ENCODE measurements at places on chromosomes 12 and 14.

DNA sequence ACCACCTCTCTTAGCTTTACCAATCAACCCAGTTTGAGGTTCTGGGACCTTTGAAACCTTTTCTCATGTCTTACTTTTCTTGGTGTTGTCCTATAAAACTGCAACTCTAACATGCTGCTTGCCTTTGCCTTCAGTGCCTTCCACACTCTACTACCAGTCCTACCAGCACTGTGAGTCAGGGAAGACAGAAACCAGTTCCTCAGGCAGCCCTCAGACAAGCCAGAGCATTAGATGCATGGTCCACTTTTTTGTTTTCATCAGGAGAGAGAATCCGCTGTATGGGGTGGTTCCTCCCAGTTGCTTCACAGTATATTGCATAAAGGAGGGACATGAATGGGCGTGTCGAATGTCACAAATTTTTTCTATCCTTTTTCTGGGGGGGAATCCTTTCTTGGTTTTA, 17.3 kb upstream of the KLRB1 start:
- no peak for DNase-seq

DNA sequence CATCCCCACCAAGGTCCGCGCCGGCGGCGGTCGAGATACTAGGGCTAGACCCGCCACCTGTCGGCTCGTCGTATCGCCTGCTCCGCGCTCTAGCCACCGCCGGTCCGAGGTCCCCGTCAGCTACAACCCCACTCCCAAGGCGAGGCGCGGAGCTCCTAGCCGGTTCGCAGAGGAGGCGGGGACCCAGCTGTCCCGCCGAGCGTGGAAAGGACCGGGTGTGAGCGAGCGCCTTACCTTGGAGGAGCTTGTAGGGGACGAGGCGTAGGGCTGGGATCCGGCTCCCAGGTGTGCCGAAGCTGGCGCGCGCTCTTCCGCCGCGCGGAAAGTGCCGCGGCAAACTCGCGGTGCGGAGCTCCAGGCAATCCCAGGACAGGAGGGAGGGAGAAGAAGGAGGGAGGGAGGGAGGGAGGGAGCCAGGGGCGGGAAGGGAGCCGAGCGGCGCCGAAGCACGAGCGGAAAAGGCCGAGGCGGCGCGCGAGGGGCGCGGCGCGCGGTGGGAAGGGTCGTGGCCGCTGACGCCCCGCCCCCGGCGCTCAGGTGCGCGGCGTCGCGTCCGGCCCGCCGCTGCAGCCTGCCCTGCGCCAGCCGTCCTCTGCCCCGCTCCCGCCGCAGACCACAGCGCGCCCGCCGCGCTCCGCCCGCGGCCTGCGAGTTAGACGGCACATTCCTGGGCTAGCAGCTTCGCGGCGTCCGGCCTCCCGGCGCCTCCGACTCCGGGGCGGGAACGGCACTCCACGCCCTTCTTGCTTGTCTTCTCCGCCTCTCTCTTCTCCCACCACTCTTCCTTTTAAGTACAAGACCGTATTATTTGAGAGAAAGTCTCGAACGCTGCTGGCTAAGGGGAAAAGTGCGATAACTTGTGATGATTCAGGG, at the start of gene PAWR:
Gene PAWR (minus strand): TSS at position 327 of the 873 bp plus-strand sequence. CDS start 720 bp downstream, outside the sequence.
- peak; percentile 35 for DNase-seq

- no peak for DNase-seq
These were observed 7.3 kb downstream of the TESC start for GRCh38 chr12:117091758-117092510.

DNA sequence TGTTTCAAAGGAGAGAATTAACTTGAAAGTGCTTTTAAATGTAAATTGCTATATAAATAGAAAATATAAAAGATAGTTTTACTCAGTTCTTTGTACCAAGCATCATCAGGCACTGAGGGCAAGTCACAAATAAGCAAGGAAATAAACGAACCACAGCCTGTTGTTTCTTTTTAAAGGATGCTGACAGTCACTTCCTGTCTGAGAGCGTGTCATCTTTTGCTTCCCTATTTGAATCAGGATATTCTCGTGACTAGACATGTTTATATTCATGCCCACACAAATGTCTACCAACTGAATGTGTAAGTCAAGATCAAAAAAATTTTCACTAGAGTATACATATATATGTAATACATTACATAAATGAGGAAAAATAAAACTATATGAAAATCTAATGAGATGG, 31.4 kb upstream of the SLC2A13 start:
- peak; percentile 71 for DNase-seq

- no peak for DNase-seq
These were observed 1.1 kb upstream of the GNB3 start for GRCh38 chr12:6839482-6840201.

- DNase-seq: no peak
These were observed 96.3 kb downstream of the C12orf75 start for GRCh38 chr12:105426766-105427165.

DNA sequence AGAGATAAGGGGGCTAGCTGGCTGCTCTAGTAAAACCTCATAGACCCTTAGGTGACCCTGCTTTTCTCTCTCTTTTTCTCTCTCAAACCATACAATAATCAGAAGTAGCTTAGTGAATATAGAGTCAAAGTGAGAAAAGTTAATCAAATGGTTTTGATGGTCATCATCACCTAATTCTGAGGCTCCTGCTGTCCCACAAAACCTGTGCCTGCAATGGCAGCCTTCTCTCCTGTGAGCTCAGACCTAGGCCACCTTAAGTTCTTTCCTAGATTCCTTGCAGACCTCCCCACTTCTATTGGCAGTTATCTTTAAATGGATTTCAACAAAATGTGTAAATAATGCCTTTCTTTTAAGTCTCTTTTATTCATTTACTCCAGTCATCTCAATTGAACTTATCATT, 1.5 kb upstream of the RPAP3 start:
- DNase-seq: no peak

DNA sequence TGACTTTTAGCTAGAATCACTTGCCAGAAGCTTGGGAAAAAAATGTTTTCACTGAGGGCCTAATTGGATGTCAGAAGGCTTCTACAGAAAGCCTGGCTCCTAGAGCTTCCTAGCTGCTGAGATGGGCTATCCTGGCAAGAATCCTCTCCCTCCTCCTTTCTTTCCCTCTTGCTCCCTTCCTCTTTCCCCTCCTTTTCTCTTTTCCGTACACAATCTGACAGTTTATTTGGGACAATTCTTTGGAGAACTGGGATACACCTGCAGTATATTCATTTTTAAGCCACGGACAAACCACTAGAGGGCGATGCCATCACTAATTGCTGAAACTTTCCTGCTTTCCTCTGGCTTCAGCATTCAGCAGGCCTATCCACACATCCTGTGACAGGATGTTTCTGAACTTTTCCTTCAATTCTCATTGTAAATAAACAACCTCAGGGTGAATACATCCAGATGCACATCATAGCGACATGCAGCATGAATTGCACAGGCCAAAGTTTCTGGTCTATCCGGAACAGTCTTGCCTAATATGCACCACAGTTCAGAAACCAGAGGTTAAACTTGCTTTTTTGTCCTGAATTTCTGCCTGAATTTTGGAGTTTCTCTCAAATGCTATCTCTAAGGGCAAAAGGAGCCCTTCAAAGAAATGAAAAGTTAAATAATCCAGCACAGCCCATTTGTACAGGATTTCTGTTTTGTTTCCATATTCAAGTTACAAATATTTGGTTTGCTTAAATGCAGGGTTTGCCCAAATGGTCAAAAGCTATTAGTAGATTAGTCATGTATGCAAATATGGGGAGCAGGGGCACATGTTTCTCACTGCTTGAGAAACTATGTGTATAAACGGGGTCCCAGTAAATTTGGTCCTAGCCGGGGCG, 142.8 kb downstream of the PAWR start:
- peak; percentile 15 for DNase-seq

- no peak for DNase-seq
These were observed 17.5 kb upstream of the LDHB start for GRCh38 chr12:21675096-21675495.

DNA sequence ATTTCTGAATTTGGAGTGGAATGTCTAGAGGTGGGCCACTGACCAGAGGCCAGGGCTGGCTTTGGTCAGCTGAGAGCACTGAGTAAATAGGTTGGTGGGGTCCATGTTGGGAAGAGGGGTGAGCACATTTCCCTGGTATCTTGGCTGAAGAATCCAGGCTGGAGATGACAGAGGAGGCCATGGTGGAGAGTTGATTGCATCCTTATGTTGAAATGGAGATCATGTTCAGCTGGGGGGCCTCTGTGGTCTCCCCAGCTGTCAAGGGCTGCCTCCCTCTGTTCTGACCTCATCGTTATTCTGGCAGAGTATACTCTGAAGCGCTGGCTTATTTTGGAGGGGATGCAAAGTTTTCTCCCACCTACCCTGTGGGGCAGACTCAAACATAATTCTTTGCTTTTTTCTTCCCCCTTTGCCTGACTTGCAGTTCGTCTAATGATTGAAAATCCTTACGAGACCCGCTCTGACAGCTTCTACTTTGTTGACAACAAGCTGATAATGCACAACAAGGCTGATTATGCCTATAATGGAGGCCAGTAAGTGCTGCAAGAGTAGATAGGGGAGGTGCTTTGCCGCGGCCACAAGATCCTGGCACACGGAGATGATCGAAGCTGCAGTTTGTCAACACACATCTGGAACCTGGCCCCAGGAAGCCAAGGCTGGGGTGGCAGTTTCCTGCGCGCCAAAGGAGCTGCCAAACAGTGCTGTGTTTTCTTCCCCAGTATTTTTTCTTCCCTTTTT, 6.0 kb upstream of the ACADS start:
- no peak for DNase-seq

DNA sequence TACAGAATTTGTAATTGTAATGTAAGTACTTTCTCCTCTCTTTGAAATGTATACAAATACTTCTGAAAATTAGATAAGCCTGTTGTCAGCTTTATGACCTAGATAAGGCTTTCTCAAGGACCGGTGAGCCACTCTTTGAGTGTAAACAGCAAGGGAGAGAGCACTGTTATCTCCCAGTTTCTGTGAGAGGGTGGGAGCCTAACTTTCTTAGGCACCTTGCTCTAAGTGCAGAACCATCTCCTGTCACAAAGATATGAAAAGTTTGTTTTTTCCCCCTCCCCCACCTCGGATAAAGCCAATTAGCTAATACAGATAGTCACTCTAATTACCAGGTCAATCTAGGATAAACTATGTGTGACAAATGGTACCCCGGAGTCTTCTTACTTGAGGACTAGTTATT, 35.8 kb downstream of the CAPS2 start:
- DNase-seq: no peak

- no peak for DNase-seq
These were observed 4.1 kb downstream of the MAP1LC3B2 start for GRCh38 chr12:116563262-116563661.

DNA sequence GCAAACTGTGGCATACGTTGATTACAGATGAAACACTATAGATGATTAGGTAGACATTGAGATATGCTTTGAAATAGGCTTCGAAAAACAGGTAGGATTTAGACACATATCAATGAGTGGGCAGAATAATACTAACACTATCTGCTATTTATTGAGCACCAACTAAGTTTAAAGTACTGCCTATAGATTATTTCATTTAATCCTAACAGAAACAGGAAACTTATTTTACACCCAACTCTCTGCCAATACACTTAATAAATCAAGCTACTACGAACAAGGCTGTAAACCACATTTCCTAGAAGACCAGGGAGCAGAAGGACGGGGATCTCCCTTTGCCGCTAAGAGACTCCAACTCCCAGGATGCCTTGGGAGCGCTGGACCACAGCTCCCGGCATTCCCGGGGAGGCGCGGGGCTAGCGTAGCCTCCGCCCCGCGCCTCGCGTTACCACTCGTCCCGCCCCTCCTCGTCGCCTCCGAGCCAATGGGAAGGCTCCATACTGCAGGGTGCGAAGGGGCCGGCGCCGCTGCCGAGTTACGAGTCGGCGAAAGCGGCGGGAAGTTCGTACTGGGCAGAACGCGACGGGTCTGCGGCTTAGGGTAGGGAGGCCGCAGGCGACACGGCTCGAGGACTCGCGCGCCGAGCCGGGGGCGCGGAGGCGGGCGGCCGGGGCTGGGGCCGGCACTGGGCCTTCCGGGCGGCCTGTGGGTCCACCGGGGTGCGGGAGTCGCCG, at the start of gene VRK1:
Gene VRK1 (plus strand): TSS at position 532 of the 731 bp plus-strand sequence. CDS start 36,090 bp downstream, outside the sequence.
- peak; percentile 96 for DNase-seq

DNA sequence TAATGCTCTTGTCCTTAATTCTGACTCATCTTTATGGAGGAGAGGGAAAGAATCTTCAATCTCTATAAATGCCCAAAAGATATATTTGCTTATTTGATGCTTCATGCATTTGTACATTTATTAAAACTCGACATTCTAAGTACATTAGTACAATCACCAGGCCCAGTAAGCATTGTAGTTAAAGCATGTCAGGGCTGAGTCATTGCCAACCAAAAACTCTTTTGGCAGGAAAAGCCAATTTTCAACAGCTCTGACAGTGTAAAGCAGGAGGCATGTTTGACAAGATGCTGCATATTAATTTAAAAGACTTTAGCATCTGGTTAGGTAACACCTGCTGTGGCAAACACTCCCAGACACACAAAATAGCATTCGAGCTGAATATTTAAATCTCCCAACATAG, 290.9 kb downstream of the PPFIA2 start:
- DNase-seq: no peak

DNA sequence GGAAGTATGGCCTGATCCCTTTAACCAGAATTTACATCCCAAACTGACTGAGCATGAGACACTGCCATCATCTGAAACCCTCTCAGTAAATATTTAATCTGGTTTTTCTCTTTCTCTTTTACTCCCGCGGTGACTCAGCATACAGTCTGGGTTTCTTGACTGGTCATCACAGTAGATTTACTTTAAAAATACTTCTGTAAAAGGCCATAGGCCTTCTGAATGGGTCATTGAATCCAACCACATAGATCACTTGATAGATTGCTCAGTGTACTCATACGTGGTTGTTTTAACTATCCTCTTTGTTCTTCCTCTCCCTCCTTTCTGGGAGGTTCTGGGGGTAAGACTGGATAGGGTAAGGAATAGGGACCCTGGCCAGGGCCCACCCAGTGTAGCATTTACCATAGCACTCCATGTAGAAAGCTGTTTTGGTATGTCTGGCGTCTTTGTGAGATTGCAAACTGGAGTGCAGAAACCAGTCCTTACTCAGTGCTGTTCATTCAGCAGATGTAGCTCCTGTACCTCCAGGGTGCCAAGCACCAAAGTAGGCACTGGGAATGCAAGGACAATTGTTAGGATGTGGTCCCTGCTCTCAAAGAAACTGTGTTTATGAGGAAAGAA, 165.7 kb downstream of the SRGAP1 start:
- no peak for DNase-seq

DNA sequence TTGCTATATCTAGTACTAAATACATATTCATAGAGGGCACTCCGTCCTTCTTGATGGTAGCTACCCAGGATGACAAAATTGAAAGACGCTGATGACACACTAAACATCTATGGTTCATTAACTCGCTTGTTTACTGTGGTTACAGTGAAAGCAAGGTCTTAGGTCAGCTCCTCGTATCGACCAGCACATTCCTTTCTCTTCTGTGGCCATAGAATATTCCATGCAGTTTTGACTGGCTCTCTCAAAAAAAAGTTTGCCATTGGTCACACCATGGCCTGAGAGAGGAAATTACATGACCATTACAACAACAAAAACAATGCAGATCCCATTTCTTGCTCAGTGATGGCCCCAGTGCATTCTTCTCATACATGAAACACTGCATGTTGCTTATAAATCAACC, 411.4 kb upstream of the SOX5 start:
- no peak for DNase-seq

DNA sequence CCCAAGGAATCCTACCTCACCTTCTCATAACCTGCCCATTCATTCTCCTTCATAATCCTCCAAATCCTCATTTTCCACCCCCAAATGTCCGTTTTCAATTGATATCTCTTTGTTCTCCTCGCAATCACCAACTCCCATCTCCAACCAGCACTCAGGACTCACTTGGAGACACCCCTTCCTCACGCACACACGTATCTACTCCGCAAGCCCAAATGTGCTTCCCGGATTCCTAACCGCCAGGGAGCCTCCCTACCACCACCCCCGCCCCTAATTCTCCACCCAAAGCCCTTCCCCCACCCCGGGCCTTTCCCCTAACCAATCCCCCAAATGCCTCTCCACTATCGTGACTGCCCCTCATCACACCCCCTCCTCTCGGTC, 304 bp downstream of the KCTD10 start:
- DNase-seq: no peak

Measured in activated CD4-positive, alpha-beta T cell treated with anti-CD3 and anti-CD28 coated beads, Interleukin-2, amount 50 U/mL, for 16 hours (primary cell).